Omental fat pad (tissue), 4 donors: ENCODE measurements at places on chromosomes 16 and 17. TPM values are rescaled to one million over a fixed set of nuclear protein-coding genes. Genes with fewer than 3 reads are reported as not detected.

Gene PTX4
- not detected for total RNA-seq

Gene HS3ST3B1
- 5.2 TPM for total RNA-seq

Gene IRX5
- not detected for total RNA-seq

Gene SPATA22
- total RNA-seq: 1.8 TPM

Gene NOD2
- total RNA-seq: 6.3 TPM
